Activated T-helper 1 cell treated with Interleukin-2 at 50 U/mL for 16 hours (primary cell): ENCODE measurements at places on chromosomes 3 and 15.

DNA sequence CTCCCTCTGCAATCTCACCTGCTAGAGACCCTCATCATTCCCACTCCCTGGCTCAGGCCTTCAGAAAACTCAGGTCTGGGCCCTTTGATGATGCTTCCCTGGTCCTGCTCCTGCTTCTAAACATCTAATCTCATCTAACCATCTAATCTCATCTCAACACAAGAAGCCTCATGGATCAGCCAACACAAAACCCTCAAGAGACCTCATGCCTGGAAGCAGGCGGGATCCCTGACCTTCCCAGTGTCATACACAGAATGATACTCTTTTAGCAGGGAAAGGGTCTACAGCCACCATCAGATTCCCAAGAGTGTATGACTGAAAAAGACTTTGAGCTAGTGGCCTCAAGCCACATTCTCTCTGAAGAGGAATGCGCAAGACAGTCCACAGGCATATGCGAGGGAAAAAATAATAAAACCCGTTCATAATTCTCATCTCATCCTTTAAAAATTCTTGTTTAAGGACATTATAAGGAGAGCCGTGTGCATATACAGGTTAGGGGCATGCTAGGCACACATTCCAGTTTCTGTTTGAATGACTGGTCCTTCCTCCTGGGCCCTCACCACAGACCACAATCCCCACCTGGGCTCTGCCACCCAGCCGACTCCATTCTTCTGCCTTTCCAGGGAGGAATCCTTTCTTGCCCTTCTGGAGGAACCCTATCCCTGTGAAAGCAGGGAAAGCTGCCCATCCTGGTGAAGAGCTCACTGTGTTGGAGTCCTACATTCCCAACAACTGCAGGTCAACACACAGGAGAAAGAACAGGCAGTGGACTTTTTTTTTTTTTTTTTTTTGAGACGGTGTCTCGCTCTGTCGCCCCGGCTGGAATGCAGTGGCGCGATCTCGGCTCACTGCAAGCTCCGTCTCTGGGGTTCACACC is 2.2 kb downstream of the ZXDC start:
- no peak for DNase-seq

GRCh38 chr15:88804257-88804656 is 1.0 kb downstream of the ACAN start:
- no peak for DNase-seq

- no peak for DNase-seq
Observed at GRCh38 chr3:82586414-82586813, 825.0 kb upstream of the GBE1 start.

- no peak for DNase-seq
Observed at GRCh38 chr3:17307482-17307881, 422.7 kb downstream of the PLCL2 start.

GRCh38 chr3:182041668-182042291 is 330.1 kb downstream of the SOX2 start:
- DNase-seq = no peak

GRCh38 chr15:101448336-101448735 is 41.2 kb downstream of the PCSK6 start:
- no peak for DNase-seq

DNA sequence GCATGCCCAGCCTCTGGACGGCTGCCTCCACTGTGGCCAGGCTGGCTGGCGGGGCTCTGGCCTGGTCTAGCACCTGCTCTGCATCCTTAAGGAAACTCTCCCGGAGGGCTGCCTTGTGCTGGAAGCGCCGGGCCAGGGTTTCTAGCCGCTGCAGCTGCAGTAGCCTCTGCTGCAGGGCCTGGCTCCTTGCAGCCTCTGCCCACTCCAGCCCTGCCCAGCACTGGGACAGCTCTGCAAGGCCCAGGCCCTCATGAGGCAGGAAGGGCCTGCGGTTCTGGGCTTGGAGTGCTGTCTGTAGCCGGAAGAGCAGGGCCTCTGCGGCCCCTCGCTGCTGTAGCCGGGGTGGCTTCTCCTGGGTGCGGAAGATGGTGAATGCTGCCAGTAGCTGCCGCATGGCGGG is 8.0 kb downstream of the SPTBN5 start:
- DNase-seq = no peak

- no peak for DNase-seq
Observed at GRCh38 chr3:159548675-159549335, 439.8 kb upstream of the IL12A start.

DNA sequence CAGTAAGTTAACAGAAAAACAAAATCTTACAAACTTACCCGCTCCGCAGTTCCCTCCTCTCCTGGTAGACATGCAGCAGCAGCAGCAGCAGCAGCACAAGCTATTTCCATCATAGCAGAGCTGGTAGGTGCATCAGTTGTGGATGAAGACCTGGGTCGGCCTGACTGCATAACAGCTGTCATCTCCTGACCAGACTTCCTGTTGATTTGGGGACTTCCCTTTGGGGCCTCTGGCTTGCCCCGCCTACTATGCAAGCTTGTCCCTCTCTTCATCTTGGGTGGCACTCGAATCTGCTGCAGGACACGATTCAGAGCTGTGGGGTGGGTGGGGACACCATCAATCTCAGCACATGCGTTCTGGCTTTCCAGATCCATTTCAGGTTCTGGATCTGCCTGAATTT is 65.7 kb downstream of the TMCC1 start:
- DNase-seq = no peak

DNA sequence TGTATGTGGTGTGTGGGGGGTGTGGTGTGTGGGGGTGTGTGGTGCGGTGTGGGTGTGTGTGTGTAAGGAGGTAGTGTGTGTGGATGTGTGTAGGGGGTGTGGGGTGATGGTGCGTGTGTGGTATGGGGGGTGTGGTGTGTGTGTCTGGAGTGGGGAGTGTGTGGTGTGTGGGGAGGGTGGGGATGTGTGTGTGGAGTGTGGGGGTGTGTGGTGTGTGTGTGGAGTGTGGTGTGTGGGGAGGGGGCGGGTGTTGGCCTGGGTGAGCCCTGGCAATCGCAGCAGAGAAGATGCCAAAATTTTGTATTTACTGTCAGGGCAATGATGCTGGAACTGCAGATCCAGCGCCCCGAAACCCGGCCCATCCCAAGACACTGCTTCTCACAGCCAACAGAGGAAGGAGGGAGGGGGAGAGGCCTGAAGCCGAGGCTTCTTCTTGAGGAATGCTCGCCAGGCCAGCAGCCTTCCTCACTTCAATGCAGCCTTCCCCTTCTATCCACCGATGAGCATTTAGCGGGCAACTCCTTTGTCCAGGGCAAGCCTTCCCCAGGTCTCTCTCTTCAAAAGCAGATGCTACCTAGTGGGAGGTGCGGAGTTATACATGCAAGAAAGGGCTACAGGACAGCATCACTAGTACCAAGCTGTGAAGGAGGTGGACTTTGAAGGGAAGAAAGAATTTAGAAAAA is 11.9 kb upstream of the SRP14 start:
- no peak for DNase-seq
